Pulmonary artery endothelial cell (primary cell): ENCODE measurements at places on chromosomes 5 and 9. TPM values are rescaled to one million over a fixed set of nuclear protein-coding genes. Genes with fewer than 3 reads are reported as not detected.

DNA sequence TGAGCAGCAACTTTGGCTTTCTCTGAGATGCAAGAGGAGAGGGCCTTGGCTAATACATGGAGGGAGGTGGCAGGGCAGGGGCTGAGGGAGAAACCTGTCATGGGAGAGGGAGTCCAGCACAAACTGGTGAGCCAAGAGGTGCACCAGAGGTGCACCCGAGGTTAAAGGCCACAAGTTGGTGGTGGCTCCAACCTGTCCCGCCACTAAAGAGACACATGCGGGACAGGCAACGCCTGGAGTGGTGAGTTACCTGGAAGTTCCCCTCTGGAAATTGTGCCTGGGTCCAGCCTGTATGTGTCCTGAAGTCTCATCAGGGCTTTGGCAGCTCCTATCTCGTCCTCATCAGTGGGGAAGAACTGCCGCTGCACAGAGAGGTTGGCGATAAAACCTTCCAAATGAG lies 14.0 kb downstream of the P4HA2 start:
- no peak for DNase-seq

- no peak for DNase-seq
Measured at GRCh38 chr9:7166074-7166473, 408.3 kb downstream of the KDM4C start.

GRCh38 chr5:128163991-128164390 lies 80.4 kb downstream of the SLC12A2 start:
- no peak for DNase-seq

- no peak for DNase-seq
Measured at GRCh38 chr5:91293131-91293530, 90.0 kb downstream of the ARRDC3 start.

GRCh38 chr9:136544548-136544963 lies 1.3 kb downstream of the NOTCH1 start:
- no peak for DNase-seq

DNA sequence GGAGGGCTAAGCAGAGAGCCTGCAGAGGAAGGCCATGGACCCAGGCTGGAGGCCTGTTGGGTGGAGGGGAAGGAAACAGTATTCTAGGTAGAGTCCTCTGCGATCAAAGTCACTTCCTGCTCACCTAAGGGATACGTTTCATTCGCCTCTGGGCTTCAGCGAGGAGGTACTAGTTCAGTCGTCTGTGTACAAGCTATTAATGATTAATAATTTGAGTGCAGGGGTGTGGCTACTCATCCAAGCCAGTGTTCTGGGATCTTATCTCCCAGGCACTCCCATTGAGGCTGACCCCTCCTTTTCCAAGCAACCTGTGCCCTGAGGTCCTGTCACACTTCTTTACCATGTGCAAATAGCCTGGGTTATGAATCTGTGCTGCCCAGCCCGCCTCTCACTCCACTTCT lies 25.2 kb downstream of the RALGPS1 start:
- DNase-seq, result no peak

GRCh38 chr5:58381566-58381965 lies 78.3 kb downstream of the PLK2 start:
- no peak for DNase-seq

PNPLA7 gene
- total RNA-seq, result 0.20 and 0.53 TPM in 2 replicates

PKD2L2 gene
- total RNA-seq, result not detected in 2 replicates

ADAMTSL2 gene
- total RNA-seq, result not detected in 2 replicates

SLC46A2 gene
- not detected in 2 replicates for total RNA-seq

PCDHB15 gene
- 0.26 and 0.95 TPM in 2 replicates for total RNA-seq

SEMA5A gene
- total RNA-seq, result 0.04 and 0.40 TPM in 2 replicates

SMIM33 gene
- total RNA-seq, result under 0.01 TPM in 1 of 2 replicates, not detected in the other

UBE2QL1 gene
- total RNA-seq, result under 0.01 TPM in 1 of 2 replicates, not detected in the other
